ENCODE measurements at places on chromosomes 6 and 20.

- DNase-seq = no peak
Observed at GRCh38 chr6:2351807-2352431, 106.5 kb upstream of the GMDS start.

- peak; percentile 41 for DNase-seq
Observed at GRCh38 chr6:69917834-69918233, 51.5 kb downstream of the COL19A1 start.

DNA sequence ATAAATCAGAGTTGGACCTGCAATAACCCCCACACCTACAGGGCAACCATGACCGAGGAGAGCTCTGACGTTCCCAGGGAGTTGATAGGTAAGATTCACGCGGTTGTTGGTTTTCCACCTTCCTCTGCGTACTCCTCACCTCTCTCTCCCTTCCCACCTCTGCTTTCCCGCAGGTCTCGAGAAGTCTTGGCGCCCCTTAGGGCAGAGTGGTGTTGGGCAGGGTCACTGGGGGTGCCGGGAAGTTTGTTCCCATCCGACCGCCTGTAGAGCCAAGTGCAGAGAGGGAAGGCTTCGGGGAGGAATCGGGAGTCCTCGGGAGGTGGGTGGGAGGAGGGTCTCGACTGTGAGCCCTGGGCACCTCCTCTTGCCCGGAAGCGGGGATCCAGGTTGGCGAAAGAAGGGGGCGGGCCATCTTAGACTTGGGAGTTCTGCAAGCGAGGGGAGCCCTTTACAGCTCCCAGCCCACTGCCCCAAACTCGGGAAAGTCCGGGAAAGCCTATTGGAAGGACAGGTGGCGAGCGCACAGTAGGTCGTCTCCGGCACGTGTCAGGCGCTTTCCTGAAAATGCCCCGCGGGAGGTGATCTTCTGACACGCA is 672 bp downstream of the CARMIL1 start:
- peak; percentile 68 for DNase-seq

- no peak for DNase-seq
Observed at GRCh38 chr20:58235010-58235409, 6.6 kb upstream of the ANKRD60 start.

DNA sequence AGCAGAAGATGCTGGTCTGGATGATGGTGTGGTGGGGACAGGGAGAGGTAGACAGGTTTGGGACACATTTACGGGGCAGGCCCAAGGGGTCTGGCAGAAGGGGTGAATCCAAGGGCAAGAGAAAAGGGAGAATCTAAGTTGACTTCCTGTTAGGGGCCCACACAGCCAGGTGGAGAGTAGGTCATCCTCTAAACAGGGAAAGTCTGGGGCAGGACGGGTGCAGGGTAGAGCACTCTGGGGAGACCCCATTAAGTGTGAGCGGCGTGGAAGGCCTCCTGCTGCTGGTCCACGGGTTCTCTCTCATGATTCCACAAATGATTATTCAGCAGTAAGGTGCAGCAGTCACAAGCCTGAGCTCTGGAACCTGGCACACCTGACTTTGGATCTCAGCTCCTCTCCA is 2.7 kb downstream of the SRXN1 start:
- DNase-seq = no peak

DNA sequence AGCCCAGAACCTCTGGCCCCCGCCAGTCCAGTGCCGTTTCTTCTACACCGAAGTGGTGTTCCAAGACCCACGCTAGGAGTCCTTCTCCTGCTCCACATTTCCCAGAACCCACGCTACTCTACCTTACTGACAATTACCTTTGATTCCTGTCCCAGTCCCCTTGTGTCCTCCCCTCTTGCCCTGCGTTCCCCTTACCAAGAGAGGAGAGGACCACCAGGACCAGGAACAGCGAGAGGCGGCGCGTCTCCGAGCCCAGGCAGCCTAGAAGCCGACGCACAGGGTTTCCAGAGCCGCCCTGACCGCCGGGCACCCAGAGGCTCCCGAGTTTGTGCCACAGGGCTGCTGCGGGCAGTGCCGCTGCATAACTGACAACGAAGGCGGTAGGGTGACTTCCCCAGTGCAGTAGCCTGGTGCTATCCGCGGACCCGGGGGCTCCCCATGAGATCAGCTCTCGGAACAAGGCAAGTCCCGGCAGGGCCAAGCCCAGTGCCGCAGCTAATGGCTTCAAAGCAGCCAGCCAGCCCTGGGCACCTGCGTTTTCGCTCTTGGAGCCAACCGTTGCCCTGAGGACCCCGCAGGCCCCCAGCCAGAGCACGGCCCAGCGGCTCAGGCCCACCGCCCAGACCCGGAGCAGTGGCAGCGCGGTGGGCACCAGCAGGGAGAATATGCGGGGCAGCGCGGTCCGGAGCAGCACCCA is 512 bp downstream of the TAP1 start:
- DNase-seq = peak; percentile 72

- DNase-seq = peak; percentile 64
Observed at GRCh38 chr20:1392443-1392692, 486 bp downstream of the FKBP1A start.

DNA sequence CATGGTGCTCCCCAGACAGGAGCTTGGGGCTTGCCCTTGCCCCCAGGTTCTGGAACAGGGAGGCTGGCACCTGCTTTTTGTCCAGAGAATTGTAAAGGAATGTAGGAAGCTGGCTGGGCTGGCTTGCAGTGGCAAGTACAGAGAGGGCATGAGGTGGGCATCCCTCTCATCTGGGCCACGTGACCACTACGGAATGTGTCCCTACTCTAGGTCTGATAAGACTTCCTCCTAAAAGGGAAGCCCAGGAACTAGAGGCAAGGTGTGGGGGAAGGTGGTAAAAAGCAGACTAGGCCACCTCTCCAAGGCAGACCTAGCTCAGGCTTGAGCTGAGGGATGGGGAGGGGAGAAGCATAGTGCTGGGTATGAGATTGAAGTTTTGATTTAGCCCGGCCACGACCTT is 38.8 kb downstream of the UNC5CL start:
- DNase-seq = no peak

DNA sequence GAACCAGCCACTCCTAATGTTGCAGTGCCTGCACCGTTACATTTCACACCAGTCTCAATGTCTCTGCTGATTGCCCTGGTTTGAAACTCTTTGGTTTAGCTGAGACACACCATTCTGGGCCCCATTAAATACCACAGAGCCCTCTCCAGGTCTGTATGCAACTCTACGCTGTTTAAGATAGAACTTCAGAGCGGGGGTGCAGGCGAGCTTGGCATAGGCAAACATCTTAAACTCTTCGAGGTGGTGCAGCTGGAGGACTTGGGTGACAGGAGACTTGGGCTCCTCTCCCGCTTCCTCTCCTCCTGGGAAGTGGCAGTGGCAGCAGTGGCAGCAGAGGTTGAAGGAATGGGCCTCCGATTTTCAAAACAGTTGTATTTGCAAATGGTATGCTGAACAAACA is 18.5 kb upstream of the SSR1 start:
- DNase-seq = no peak

- no peak for DNase-seq
Observed at GRCh38 chr20:43352996-43353395, 104.7 kb upstream of the SRSF6 start.

DNA sequence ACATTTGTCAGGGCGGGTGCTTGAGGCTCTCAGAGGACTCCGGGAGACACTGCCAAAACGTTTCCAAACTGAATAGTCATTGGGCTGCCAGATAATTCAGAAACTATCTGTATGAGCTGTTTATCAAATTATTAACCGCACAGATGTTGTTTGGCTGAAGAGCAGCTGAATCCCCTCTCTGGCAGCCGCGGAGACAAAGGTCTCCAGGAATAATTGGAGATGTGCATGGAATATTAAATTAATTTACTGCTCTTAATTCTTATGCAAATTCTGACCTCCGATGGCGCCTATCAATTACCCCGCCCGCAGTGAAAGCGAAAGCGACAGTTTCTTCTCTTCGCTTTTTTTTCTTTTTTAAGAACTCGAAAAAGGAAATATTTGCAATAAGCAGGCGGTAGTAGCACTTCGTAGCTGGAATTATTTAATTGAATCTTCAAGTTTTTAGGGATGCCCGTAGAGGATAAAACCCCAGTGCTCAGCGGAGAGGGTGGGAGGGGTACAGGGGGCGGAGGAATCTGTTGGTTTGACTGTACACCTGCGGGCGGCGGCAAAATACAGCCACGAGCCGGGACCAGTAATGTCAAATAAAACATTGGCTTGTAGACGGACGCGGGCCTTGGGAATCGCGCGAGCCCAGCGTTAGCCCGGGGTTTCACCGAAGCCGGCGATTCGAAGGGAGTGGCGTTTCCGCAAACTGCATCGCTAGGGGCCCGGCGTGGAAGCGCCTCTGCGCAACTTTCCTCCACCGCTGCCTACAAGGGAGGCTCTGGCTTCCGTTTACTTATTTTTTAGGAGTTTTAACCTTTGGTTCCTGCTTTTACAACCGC is 6.2 kb downstream of the LINC00237 start:
- no peak for DNase-seq

- peak; percentile 17 for DNase-seq
Observed at GRCh38 chr20:36173451-36173933, 19.0 kb downstream of the EPB41L1 start.

DNA sequence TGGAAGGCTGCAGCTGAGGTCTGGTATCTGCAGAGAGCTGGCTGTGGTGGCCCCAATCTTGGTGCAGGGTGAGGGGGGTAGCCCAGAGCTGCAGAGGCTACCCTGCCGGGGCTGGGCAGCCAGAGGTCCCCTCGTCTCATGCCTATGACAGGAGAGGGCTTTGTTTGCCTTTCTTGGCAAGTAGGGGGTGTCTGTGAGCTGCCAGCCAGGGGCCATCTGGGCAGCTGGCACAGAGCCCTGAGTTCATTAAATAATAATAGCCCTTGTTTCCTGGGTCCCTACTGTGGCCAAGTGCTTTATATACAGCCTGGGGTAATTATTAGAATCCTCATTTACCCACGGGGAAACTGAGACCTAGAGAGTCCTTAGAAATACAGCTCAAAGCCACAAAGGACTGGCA is 66.6 kb downstream of the EZR start:
- DNase-seq = no peak

- no peak for DNase-seq
Observed at GRCh38 chr6:73656531-73657145, 2.8 kb upstream of the SLC17A5 start.

DNA sequence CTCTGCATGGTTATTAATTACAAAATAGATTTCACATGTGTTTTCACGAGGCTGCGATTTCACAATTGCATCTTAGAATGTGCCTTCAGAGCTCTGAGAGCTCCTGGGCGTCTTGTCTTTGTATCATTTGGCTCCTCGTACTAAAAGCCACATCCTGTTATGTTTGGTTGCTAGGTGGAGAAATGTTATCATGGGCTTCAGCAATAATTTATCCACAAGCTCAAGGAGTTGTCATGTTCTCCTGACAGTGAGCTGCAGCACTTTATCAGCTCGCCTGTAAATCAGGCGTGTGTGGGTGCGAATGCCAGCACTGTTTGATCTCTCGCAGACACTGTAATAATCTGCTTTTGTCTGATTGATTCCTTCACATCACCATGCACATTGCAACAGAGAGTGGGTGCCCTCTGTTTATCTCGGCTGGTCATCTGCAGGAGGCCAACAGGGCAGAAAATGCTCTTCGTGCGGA is 218.6 kb upstream of the ZFP64 start:
- no peak for DNase-seq

DNA sequence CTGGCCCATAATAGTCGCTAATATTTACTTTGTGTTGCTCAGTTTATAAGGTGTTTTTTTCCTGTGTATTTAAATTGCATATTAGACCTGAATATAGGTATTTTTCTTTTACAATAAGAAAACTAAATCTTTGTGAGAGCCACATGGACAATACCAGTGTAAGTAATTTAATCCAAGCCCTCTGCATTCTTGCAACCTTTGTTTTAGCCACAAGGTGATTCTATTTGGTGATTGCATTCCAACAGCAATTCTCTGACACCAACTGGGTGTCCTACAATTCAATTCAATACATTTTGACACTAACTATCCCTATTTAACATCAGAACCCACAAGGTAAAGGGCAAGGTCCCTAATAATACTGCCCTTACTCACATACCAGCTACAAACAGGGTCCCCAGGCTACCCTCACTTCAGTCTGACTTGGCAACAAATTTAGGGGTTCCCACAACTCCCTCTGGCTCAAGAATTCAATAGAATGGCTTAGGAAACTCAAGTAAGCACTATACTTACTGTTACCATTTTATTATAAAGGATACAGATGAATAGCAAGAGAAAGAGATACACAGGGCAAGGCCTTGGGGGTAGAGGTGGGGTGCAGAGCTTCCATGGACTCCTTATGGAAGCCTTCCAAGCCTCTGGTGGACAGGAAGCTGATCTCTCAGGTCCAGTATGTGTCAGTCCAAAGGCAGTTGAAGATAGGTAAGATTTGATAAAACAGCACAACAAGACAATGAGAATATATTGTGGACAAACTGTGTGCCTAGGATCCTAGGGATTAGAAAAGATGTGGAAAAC is 169.3 kb downstream of the CD83 start:
- no peak for DNase-seq

- DNase-seq = no peak
Observed at GRCh38 chr6:166950443-166950821, 5.9 kb downstream of the RNASET2 start.

- no peak for DNase-seq
Observed at GRCh38 chr6:158059108-158059507, 77.4 kb downstream of the SYNJ2 start.

Data from DMS53 (cell line).